ENCODE measurements at places on chromosomes 2 and 18. TPM values are rescaled to one million over a fixed set of nuclear protein-coding genes. Genes with fewer than 3 reads are reported as not detected.

The RNU2-63P gene
- total RNA-seq, result not detected

The CHAC2 gene
- total RNA-seq, result 1.8 TPM

The LYPD6B gene
- not detected for total RNA-seq

The MARCHF4 gene
- total RNA-seq, result not detected

The GTF2A1L gene
- 6.7 TPM for total RNA-seq

The CNNM3 gene
- total RNA-seq, result 21.8 TPM

The RAB6D gene
- total RNA-seq, result not detected

The DCDC2C gene
- 7.3 TPM for total RNA-seq

The TUBA3E gene
- total RNA-seq, result not detected

The CAPN14 gene
- total RNA-seq, result not detected

The SERPINB3 gene
- total RNA-seq, result not detected

The PTRHD1 gene
- total RNA-seq, result 15.1 TPM

The BCL2 gene
- total RNA-seq, result 64.8 TPM

The ASXL3 gene
- 7.2 TPM for total RNA-seq

The DYNAP gene
- total RNA-seq, result not detected

The POTEI gene
- not detected for total RNA-seq

The RAPGEF4 gene
- 3.6 TPM for total RNA-seq

The GDF7 gene
- total RNA-seq, result 17.0 TPM

The FN1 gene
- total RNA-seq, result 398 TPM

The RAB6C gene
- not detected for total RNA-seq

- no peak for DNase-seq
Measured at GRCh38 chr18:44855681-44856080, 175.0 kb downstream of the SETBP1 start.

- DNase-seq, result no peak
Measured at GRCh38 chr18:50697509-50697908, 122.3 kb downstream of the MRO start.

DNA sequence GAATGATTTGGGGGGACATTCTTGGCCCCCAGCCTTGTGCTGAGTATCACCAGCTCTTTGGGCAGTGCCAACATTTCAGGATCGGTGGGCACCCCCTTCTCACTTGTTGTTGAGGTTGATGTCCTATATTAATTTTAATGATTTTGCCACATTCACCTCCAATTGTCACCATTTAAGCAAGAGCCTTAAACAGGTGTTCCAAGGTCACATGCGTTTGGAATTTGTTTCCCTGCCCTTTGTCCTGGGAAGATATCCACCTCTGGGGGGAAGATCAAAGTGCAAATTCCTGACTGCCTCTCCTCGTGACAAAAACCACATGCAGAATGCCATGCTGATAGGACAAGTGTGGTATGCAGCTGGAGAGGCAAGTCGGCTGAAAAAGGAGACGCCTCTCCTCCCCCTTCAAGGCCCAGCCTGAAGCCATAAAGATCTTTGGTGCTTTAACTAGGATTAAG, 72.5 kb upstream of the ID2 start:
- DNase-seq, result no peak

GRCh38 chr2:172931918-172932520, 143.6 kb upstream of the MAP3K20 start:
- peak; percentile 84 for DNase-seq

DNA sequence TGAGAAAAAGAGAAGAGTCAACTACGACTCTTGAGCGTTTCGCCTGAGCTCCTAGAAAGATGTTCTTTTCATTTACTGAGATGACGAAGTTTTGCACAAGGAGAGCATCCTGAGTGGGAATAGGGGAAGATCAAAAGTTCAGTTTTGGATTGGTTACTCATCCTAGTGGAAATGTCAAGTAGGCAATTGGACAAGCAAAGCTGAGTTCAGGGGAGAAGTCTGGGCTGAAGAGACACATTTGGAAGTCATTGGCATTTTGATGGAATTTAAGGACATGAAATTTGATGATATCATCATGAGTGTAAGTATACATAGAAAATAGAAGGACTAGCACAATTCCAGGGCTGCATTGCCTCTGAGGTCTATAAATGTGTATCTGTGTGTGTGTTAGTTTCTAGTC, 416.6 kb downstream of the RAD51AP2 start:
- no peak for DNase-seq

DNA sequence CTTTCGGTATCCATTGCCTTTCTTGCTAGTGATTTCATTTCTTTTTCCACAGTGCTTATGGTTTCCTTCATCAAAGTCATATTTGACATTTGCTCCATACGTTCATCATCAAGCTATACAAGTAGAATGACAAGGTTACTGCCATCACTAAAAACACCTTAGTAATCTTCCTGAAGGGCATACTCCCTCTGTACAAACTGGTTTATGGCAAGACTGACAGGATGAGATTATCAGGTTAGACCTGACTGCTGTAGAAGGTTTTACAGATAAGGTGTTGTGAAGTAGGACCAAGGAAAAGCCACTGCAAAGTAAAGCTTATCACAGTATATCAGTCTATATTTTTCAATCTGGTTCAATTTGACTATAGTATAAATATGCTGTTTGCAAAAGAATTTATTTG, 37.5 kb upstream of the C2orf15 start:
- DNase-seq, result no peak

DNA sequence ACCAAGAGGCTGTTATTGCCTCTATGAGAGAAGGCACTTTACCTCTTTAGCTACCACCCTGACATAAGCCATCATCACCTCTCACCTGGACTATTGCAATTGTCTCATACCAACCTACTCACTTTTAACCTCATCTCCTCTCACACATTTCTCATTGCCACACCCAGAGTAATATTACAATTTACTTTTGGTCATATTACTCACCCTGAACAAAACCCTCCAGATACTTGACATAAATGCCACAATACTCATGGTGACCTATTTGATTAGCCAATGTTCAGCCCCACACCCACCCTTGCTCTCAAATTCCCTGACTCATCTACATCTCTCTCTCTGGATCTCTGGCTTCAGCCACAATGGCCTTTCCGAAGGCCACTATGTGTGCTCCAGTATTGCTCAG, 90.9 kb upstream of the CDH7 start:
- no peak for DNase-seq

DNA sequence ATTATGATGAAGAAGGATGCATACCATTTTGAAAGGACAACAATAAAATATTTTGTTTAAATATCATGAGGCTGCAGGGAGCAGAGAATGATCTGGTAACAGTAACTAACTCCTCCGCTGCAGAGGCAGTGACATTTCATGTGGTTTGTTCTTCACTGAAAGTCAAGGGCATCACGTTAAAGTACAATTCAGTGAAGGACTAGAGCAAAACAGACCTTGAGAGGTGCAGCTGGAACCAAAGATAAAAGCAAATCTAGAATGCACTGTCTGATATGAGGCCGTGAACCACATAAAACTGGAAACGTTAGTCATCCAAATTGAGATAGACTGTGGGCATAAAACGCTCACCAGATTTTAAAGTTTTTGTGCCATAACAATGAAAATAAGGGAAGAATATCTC, 522.9 kb upstream of the TNP1 start:
- DNase-seq, result no peak

DNA sequence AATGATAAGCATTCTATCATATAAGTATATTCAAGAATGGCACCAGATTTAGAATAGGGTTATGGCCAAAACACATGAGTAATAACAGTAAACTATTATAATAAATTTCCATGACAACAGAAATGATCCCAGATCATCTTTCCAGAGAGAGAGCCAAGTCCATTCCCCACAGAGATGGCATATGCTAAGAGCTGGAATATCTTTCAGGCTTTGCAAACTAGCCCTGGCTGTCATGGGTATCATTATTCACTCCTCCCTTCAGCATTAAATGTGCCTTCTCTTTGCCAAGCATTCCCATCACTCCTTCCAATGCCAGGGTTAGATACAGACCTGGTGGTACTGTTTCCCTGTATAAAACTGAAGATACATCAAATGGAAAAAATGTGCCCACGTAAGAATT, 10.9 kb downstream of the FEZ2 start:
- no peak for DNase-seq

DNA sequence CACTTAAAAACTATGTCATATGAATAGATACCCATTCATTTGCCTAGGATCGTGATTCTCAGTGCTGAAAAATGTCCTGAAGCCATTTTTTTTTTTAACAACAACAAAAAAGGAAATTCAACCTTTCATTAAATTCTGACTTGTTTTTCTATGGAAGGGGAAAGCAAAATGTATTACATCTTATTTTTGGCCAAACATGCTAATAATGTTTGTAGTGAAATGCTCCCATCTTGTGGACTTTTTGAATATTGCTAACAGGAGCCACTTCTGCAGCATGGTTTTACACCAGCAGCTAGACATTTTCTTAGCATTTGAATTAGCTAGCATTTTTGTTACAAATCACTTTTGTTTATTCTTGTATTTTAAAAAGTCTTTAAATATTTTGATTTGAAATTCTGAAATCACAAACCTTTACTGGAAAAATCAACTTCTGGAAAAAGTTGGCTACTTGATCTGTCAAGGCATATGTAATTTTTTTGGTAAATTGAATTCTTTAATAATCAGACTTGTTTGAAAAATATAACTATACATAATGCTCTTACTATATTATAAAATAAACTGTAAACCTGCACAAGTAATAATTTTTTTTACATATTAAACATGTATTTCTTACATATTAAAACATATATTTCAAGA, 75.8 kb downstream of the KIDINS220 start:
- DNase-seq, result no peak

DNA sequence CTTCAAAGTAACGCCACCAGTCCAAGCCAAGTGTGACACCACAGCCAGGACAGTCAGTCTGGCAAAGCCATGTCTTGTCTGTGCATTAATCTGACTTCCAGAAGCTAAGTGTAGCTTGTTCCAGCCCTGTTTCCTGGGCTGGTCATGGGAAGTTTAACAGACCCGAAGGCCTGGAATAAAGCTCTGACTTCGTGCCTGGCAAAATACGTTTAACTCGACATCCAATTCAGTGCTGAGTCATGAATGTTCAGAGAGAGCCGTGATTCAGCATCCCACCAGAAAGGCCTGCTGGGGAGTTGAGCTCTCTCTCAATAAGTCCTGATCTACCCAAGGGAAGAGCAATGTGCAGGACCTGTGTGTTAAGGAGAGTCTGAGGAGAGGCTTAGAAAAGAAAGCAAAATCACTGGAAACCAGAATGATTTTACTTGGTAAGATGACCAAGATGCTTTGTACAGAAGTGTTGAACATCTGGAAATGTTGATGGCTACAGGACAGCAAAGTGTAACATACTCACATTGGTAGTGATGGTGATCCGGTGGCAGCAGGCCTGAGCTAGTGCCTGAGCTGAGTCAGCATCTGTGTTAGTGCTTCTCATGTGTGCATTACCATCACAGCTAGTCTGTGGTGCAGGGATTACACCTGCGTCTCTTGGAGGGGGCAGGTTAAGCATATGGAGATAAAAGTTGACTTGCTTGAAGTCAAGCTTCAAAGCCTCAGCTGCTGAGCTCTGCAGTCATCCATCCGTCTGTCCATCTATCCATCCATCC, 743.7 kb upstream of the HS6ST1 start:
- no peak for DNase-seq

DNA sequence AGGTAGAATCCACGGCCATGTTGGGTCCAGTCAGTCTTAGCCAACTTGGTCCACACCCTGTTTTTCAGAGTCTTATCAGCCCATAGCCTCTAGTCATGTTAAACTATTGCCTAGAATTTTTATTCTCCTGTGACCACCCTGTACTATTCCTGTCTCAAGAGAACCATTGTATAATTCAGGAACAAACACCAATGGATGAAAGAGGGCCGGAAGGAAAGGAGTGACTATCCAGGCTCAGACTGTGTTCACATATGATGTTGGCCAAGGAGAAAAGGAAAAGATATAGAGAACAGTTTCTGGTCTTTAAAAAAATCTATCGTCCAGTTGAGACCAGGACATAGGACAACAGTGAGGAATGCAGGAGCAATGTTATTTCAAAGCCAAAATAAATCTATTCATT, 82.9 kb upstream of the SETBP1 start:
- DNase-seq, result no peak

- no peak for DNase-seq
Measured at GRCh38 chr2:21233194-21233593, 109.4 kb downstream of the TDRD15 start.

GRCh38 chr2:224882291-224883171, 159.7 kb downstream of the DOCK10 start:
- DNase-seq, result no peak

- no peak for DNase-seq
Measured at GRCh38 chr18:48569915-48570264, 31.1 kb downstream of the CTIF start.

- DNase-seq, result no peak
Measured at GRCh38 chr2:25065768-25066167, 23.9 kb downstream of the EFR3B start.

DNA sequence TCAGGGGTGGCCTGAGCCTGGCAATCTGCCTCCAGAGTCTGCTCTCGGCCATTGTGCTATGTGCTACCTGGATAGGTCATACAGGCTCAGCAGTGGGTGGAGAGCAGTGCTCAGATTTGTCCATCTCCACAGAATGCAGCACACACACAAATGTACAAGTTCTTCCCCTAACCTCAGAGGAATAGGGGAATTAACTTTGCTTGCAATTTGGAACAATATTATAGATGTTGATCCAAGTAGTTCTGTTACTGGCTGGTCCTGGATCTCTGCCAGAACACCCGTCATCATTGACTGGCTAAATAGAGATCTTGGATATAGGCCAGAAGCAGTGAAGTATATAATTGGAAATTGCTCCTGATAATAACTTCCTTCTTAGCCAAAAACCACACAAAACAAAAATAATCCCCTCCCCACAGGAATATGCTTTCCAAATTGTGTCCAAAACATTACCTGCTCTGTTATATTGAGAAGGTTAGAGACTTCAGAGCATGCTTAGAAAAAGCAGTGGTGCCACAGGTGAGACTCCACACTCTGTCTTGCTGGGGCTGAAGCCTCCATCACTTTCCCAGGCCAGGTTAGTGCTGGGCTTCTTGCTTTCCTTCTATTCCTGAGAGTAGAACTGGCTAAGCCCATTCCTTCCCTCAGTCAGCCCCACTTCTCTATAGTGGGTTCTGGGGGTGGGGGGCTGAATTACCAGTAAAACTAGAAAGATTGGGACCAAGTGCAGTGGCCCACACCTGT, 38.8 kb downstream of the NCAPH start:
- peak; percentile 22 for DNase-seq

GRCh38 chr2:149312039-149312438, 18.3 kb upstream of the LYPD6 start:
- DNase-seq, result no peak

DNA sequence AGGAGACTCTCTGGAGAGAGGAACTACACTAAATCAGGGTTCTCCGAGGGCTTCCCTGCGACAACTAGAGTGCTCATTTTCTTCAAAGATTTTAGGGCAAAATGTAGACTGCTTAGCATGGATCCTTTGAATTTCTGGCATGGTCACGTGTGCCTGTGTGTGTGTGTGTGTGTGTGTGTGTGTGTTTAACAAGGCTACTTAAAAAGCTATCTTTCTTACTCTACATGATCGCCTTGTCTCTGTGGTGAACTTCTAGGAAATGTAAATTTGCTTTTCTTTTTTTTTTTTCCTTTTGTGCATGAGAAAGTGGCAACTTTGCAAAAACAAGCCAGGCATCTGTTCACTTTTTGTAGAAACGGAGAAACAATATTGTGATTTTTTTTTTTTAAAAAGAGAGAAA, 43.9 kb downstream of the SOX11 start:
- no peak for DNase-seq

GRCh38 chr2:85631316-85631715, 15.3 kb downstream of the USP39 start:
- DNase-seq, result no peak

All from tibial nerve (tissue), 4 donors.